ENCODE measurements at places on chromosomes 1 and 21. TPM values are rescaled to one million over a fixed set of nuclear protein-coding genes. Genes with fewer than 3 reads are reported as not detected.

The SPRR2G gene
- not detected for total RNA-seq

The DDAH1 gene
- 88.9 TPM for total RNA-seq

The OR2T2 gene
- not detected for total RNA-seq

The STYXL2 gene
- total RNA-seq = not detected

The C1orf115 gene
- not detected for total RNA-seq

Data from fibroblast of the aortic adventitia (primary cell).